Neural progenitor cell (in vitro differentiated cells): ENCODE measurements at places on chromosomes 5 and 9.

DNA sequence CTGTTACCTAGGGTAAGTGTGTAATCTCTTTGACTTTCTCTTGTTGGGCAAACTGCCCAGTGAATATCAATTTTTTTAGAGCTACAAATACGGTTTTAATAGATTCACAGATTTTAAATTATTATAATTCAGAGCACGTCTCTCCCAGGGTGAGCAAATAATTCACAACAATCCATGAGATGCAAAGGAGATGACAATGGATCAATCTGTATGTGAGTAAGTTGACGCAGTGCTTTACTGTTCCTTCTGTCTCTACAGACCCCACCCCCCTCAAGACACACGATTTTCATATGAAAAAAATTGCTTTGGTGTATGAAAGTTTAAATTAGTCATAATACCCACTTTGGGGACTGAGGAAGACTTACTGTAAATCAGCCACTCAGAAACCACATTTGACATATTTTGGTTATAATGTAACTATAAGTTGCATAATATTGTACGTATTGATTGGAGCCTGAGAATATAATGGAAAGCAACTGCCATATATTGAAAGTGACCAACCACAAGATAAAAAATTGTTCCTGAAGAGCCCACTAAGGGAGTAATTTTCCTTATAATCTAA, 201.7 kb downstream of the BNC2 start:
- no peak overlapping the region for H3K27ac ChIP-seq
- no peak overlapping the region for H3K4me3 ChIP-seq
- H3K27me3 ChIP-seq: no peaks in the 10 kb centered on the region
- no peaks in the 10 kb centered on the region for H3K36me3 ChIP-seq

GRCh38 chr9:73081979-73082657, 69.5 kb upstream of the ANXA1 start:
- no peaks in the 10 kb centered on the region for H3K36me3 ChIP-seq
- no peaks in the 10 kb centered on the region for H3K27me3 ChIP-seq
- peaks cover 13% of the 10 kb centered on the region for H3K4me1 ChIP-seq
- H3K27ac ChIP-seq: no peak overlapping the region

- H3K4me1 ChIP-seq: peaks cover 9% of the 10 kb centered on the region
- no peak overlapping the region for H3K27ac ChIP-seq
- no peak overlapping the region for H3K4me3 ChIP-seq
- DNase-seq: no peak
- H3K36me3 ChIP-seq: no peaks in the 10 kb centered on the region
Measured at GRCh38 chr5:41761663-41762062, 108.6 kb downstream of the OXCT1 start.

- H3K4me1 ChIP-seq: peaks cover 7% of the 10 kb centered on the region
- no peaks in the 10 kb centered on the region for H3K36me3 ChIP-seq
- H3K4me3 ChIP-seq: peak overlapping the region; percentile 75
- H3K27ac ChIP-seq: peak overlapping the region; percentile 70
Measured at GRCh38 chr5:108749128-108749861, 1.6 kb downstream of the FER start.

DNA sequence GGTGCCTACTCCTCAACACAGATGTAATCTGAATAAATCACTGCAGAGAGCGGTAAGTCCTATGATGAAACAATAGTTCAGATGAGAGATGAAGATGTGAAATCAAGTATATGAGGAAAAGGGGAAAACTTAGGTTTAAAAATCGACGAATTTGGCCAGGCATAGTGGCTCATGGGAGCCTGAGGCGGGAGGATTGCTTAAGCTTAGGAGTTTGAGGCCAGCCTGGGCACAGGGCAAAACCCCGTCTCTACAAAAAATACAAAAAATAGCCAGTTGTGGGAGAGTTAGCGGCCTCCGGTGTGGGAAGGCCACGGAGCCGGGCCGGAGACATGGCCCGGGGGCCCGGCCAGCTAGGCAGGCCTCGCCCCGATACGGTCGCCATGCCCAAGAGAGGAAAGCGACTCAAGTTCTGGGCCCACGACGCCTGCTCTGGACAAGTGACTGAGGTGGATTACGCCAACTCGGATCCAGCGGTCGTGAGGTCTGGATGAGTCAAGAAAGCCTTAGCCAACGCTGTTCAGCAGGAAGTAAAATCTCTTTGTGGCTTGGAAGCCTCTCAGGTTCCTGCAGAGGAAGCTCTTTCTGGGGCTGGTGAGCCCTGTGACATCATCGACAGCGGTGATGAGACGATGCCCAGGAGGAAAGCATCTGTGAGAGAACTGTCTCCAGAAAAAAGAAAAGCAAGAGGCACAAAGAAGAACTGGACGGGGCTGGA, 62.8 kb upstream of the SUB1 start:
- no peak for DNase-seq
- no peaks in the 10 kb centered on the region for H3K27me3 ChIP-seq
- H3K27ac ChIP-seq: no peak overlapping the region
- no peaks in the 10 kb centered on the region for H3K36me3 ChIP-seq
- no peaks in the 10 kb centered on the region for H3K4me1 ChIP-seq
- no peak overlapping the region for H3K4me3 ChIP-seq

GRCh38 chr9:16716601-16717000, 153.9 kb downstream of the BNC2 start:
- H3K27me3 ChIP-seq: no peaks in the 10 kb centered on the region
- DNase-seq: no peak
- no peaks in the 10 kb centered on the region for H3K36me3 ChIP-seq
- peaks cover 17% of the 10 kb centered on the region for H3K4me1 ChIP-seq
- no peak overlapping the region for H3K27ac ChIP-seq

- peaks cover 49% of the 10 kb centered on the region for H3K4me1 ChIP-seq
- H3K27me3 ChIP-seq: peaks cover 17% of the 10 kb centered on the region
- DNase-seq: no peak
- no peak overlapping the region for H3K27ac ChIP-seq
- no peak overlapping the region for H3K4me3 ChIP-seq
Measured at GRCh38 chr5:140988100-140988499, 21.8 kb downstream of the PCDHAC2 start.

DNA sequence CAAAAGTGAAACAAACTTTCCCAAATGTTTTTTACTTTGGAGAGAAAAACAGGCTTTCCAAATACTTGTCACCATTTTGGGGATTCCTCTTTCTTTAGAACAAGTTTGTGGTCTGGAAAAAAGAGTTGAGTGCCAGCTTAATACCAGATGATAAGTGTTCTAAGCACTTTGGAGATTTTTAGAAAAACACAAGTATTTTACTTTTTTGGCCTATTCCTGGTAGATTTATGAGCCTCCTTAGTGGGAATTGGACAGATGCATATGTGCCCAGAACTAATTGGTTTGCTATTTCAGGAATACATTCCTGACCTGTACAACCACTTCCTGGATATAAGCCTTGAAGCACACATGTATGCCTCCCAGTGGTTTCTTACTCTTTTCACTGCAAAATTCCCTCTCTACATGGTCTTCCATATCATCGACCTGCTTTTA, 40.5 kb downstream of the GPR21 start:
- H3K4me1 ChIP-seq: no peaks in the 10 kb centered on the region
- no peak overlapping the region for H3K4me3 ChIP-seq

GRCh38 chr5:172441262-172441751, 13.0 kb downstream of the SH3PXD2B start:
- H3K27ac ChIP-seq: no peak overlapping the region
- no peaks in the 10 kb centered on the region for H3K4me1 ChIP-seq
- H3K36me3 ChIP-seq: no peaks in the 10 kb centered on the region
- no peaks in the 10 kb centered on the region for H3K27me3 ChIP-seq
- no peak overlapping the region for H3K4me3 ChIP-seq

DNA sequence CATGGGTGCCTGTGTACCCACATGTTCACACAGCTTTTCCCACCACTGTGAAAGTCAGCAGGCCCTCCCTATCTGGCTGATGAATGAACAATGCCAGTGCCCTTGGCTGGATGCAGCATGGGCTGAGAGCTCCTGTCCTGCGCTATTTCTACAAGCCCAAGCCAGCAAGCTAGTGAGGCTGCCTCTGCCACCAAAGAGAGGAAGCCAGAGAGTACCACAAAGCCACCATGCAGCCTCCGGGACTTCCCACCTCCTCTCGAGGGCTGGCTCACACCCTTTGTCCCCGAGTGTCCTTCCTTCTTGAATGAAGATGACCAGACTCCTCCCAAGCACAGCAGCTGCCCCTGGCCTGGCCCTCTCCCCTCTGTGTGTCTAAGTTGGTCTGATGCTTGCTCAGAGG, 76.5 kb downstream of the SH3PXD2B start:
- no peak for DNase-seq
- H3K27me3 ChIP-seq: no peaks in the 10 kb centered on the region
- peaks cover 6% of the 10 kb centered on the region for H3K36me3 ChIP-seq

DNA sequence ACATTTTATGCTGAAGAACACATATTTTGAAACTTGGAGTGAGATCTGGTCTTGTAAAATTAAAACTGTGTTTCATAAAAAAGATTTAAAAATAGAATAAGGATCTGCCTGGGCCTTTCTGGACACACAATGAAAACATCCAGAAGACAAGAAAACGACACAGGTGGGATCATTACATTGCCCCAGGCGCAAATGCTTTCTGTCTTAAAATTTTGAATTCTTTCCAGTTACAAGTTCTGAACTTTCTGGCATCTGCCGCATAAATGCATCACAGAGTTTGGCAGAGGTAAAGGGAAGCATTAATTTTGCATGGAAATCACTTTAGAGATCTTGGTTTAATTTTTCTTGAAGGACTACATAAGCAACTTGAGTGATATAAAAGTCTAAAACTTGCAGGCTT, 219.6 kb downstream of the WDR70 start:
- no peak overlapping the region for H3K27ac ChIP-seq
- H3K27me3 ChIP-seq: no peaks in the 10 kb centered on the region
- H3K36me3 ChIP-seq: no peaks in the 10 kb centered on the region
- no peak for DNase-seq

- H3K27ac ChIP-seq: no peak overlapping the region
- peaks cover 10% of the 10 kb centered on the region for H3K4me1 ChIP-seq
- DNase-seq: no peak
- no peak overlapping the region for H3K4me3 ChIP-seq
Measured at GRCh38 chr5:159912033-159912800, 4.1 kb upstream of the ADRA1B start.

GRCh38 chr9:76336027-76336426, 58.2 kb downstream of the RFK start:
- no peak overlapping the region for H3K4me3 ChIP-seq
- no peaks in the 10 kb centered on the region for H3K4me1 ChIP-seq
- no peaks in the 10 kb centered on the region for H3K36me3 ChIP-seq
- no peak overlapping the region for H3K27ac ChIP-seq
- DNase-seq: no peak

DNA sequence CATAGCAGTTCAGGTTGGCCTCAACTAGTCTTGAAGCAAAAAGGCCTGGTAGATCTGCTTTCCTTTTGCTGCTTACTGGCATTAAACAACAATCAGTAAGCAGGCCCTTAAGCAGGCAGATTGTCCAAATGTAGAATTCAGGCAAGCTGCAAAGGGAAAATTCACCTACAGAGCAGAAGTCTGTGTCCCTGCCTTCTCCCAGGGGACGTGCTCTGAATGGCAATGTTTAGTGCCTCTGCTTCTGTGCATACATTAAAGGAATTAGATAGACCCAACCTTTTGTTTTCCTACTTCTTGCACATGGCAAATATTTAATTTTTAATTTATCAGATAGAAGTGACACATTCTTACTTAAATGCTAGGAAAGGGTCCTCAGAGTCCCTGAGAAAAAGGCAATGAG, 328.8 kb upstream of the PIK3R1 start:
- H3K27ac ChIP-seq: no peak overlapping the region
- DNase-seq: no peak
- H3K36me3 ChIP-seq: no peaks in the 10 kb centered on the region
- peaks cover 11% of the 10 kb centered on the region for H3K4me1 ChIP-seq
- no peaks in the 10 kb centered on the region for H3K27me3 ChIP-seq

- no peaks in the 10 kb centered on the region for H3K27me3 ChIP-seq
- peaks cover 33% of the 10 kb centered on the region for H3K4me1 ChIP-seq
- H3K27ac ChIP-seq: no peak overlapping the region
Measured at GRCh38 chr5:149423794-149424268, 44.7 kb upstream of the IL17B start.

GRCh38 chr9:137062384-137062783, 8.0 kb downstream of the SAPCD2 start:
- no peaks in the 10 kb centered on the region for H3K36me3 ChIP-seq
- H3K4me3 ChIP-seq: no peak overlapping the region
- DNase-seq: no peak
- H3K4me1 ChIP-seq: no peaks in the 10 kb centered on the region
- no peak overlapping the region for H3K27ac ChIP-seq
- H3K27me3 ChIP-seq: peaks cover 14% of the 10 kb centered on the region

DNA sequence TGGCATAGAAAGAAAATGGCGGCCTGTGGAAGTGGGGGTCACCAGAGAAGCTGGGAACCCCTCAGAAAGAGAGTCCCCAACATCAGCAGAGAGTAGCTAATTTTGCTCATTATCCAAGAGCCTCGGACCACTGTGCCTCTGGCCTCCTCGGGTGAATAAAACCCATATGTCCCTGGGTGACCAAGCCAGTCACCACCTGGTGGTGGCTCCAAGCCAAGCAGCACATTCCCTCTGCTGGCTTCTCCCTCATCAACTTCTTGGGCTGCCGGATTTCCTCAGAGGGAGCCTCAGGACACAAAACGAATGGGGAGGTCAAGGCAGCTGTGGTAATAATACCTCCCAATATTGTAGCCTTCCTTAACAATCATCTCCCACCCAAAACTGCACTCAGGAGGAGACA, 242.5 kb downstream of the NFIB start:
- DNase-seq: no peak
- H3K27ac ChIP-seq: no peak overlapping the region
- H3K4me3 ChIP-seq: no peak overlapping the region

DNA sequence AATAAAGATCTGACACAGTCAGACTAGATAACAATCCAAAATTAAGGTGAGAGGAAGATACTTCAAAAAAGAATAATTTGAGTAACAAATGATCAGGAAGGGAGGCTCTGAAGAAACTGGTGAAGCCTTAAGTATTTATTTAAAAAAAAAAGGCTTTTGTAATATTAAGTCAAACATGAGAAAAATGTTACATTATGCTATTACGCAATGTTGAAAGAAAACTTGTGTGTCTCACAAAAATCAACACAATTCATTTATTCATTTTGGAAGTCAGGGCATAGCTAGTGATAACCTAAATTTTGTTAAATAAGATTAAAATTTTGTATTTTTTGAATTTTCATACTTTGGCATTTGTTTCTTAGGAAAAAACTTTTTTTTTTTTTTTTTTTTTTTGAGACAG, 28.2 kb downstream of the WDR41 start:
- H3K27ac ChIP-seq: no peak overlapping the region
- no peak overlapping the region for H3K4me3 ChIP-seq

DNA sequence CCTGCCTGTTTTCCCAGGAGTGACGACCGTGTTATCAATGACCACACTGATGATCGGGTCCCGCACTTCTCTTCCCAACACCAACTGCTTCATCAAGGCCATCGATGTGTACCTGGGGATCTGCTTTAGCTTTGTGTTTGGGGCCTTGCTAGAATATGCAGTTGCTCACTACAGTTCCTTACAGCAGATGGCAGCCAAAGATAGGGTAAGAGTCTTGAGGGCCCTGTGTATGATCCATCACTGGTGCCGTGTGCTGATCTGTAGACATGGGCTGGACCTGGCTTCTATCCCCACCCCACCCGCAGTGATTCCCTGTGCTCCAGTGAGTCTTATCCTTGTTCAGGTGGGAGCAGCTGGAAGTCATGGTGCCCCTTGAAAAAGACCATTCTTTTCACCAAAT, 26.0 kb downstream of the GABRP start:
- no peak overlapping the region for H3K4me3 ChIP-seq
- no peaks in the 10 kb centered on the region for H3K36me3 ChIP-seq
- H3K4me1 ChIP-seq: no peaks in the 10 kb centered on the region
- DNase-seq: peak; percentile 52
